ENCODE measurements at places on chromosomes 7 and 10.
A peak's percentile ranks its signal among the peaks of the same experiment; 100 is the strongest.

DNA sequence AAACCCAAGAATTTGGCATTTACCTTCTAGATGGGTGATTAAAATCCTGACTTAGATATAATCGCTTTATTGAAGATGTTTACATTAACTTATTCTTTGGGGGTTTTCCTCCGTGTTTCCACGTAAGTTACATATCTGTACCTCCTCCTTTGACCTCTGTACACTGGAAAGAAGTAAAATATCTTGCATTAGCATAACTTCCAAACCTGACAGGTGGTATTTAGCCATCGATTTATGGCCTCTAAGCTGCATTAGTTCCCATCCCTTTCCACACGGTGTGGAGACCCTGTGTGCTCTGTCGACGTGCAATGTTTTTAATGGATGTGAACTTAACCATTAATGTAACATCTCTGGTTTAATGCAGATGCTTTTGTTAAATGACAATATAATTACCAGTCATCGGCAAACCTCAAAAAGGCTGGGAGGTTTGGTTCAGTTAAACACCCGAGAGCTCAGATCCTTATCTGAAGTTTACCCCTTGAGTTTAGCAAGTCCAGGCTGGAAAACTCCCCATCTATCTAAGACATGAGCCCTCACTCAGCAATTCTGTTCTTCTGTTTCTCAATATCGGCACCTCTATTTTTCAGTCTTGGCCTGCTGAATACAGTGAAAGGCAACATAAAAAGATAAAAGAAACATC is 295.2 kb downstream of the GATA3 start:
- H3K27ac ChIP-seq = no peak overlapping the region
- no peak overlapping the region for H3K4me3 ChIP-seq
- no peaks in the 10 kb centered on the region for H3K36me3 ChIP-seq
- no peak for DNase-seq
- H3K27me3 ChIP-seq = no peaks in the 10 kb centered on the region

- H3K36me3 ChIP-seq = peaks cover 50% of the 10 kb centered on the region
- no peak overlapping the region for H3K4me3 ChIP-seq
- H3K27ac ChIP-seq = no peak overlapping the region
- no peak for DNase-seq
- H3K27me3 ChIP-seq = no peaks in the 10 kb centered on the region
Observed at GRCh38 chr7:138587485-138587884, 113.7 kb downstream of the SVOPL start.

DNA sequence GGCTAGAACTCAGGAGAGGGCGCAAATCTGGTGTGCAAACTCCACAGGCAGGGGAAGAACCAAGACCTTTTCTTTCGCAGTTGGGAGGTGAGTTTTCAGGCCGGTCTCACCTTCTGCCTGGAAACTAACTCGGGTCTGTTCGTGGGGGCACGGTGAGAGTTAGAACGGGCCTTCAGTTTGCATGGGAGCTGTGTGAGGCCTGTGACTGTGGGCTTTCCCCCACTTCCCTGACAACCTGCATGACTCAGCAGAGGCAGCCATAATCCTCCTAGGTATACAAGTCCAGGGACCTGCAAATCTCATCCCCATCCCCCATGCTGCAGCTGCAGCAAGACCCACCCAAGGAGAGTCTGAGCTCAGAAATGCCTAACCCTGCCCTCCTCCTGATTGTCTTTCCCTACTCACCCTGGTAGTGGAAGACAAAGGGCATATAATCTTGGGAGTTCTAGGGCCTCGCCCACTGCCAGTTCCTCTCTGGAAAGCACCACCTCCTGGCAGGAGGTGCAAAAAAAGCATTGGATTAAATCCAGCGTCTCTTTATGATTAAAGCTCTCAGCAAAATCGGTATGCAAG is 194.9 kb upstream of the ETV1 start:
- no peaks in the 10 kb centered on the region for H3K4me1 ChIP-seq
- H3K27me3 ChIP-seq = no peaks in the 10 kb centered on the region
- no peak overlapping the region for H3K4me3 ChIP-seq
- H3K36me3 ChIP-seq = no peaks in the 10 kb centered on the region
- DNase-seq = no peak

DNA sequence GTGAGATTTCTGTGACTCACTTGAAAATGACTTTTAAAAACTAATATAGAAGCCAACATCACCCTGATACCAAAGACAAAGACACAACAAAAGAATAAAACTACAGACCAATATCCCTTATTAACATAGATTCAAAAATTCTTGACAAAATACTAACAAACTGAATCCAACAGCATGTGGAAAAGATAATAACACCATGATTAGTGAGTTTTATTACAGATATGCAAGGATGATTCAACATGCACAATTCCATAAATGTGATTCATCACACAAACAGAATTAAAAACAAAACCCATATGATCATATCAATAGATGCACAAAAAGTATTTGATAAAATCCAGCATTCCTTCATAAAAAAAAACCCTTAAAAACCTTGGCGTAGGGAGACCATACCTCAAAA is 6.5 kb downstream of the MGAM start:
- DNase-seq = no peak
- no peak overlapping the region for H3K27ac ChIP-seq
- H3K4me3 ChIP-seq = no peak overlapping the region
- H3K4me1 ChIP-seq = no peaks in the 10 kb centered on the region

GRCh38 chr10:102801978-102802377 is 35.2 kb downstream of the CYP17A1 start:
- no peak for DNase-seq
- no peak overlapping the region for H3K27ac ChIP-seq
- H3K4me3 ChIP-seq = peak overlapping the region; percentile 8
- no peaks in the 10 kb centered on the region for H3K27me3 ChIP-seq

DNA sequence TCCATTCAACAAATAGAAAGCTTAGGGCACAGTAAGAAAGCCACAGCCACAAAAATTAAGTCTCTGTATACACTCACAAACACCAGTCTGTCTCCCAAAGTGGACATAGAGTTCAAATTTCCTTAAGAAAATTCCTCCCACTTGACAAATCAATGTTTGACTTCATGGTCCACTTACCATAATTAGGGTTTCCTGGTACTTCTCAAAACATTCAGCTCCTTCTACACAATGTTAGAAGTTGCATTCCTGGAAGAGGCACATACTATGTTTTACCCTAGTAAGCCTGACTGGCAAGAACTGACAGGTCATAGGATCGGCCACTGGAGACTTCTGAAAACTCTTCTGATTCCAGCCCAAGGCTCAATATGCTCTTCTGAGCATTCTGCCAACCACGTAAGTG is 70.5 kb downstream of the CPXM2 start:
- H3K4me3 ChIP-seq = no peak overlapping the region
- no peaks in the 10 kb centered on the region for H3K36me3 ChIP-seq
- no peaks in the 10 kb centered on the region for H3K27me3 ChIP-seq

DNA sequence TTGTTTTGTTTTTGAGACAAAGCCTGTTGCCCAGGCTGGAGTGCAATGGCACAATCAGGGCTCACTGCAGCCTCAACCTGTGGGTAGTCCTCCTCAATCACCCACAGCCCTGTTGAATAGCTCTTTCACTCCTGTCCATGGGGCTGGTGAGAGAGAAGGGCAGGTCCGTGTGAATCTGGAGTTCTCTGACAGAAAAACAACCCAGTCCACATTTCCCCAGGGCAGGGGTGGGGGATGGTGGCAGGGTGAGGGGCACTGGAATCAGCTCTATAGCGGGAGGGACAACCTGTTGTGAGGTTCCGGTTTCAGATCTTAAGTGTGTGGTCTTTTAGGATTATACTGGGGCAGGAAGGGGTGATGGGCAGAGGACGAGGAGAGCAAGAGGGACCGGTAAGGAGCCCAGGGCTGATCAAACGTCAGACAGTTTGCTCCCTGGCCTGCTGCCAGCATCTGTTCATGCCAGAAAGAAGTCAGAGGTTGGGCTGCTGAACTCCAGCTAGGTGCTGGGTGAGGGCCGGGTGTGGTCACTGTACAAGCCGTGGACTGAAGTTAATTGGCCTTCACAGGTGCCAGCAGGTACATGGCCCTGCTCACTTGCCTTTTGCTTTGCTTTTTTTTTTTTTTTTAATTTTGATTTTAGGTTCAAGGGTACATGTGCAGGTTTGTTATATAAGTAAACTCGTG is 33.2 kb upstream of the MKRN1 start:
- no peaks in the 10 kb centered on the region for H3K27me3 ChIP-seq
- no peaks in the 10 kb centered on the region for H3K4me1 ChIP-seq
- no peak for DNase-seq
- H3K27ac ChIP-seq = no peak overlapping the region
- H3K36me3 ChIP-seq = no peaks in the 10 kb centered on the region
- H3K4me3 ChIP-seq = no peak overlapping the region

DNA sequence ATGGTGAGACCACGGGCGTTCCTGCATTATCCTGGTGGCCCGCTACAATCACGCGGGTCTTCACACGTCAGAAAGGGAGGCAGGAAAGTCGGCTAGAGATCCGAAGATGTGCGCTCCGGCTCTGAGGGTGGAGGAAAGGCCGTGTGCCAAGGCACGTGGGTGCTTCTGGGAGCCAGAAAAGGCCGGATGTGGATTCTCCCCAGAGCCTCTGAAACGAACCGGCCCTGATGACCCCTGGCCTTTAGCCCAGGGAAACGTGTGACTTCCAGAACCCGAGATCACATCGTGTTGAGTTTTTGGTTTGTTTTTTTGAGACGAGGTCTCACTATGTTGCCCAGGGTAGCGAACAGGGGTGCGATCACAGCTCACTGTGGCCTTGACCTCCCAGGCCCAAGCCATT is 244.2 kb downstream of the ELFN1 start:
- no peaks in the 10 kb centered on the region for H3K27me3 ChIP-seq
- no peak for DNase-seq
- no peak overlapping the region for H3K27ac ChIP-seq
- no peaks in the 10 kb centered on the region for H3K4me1 ChIP-seq

DNA sequence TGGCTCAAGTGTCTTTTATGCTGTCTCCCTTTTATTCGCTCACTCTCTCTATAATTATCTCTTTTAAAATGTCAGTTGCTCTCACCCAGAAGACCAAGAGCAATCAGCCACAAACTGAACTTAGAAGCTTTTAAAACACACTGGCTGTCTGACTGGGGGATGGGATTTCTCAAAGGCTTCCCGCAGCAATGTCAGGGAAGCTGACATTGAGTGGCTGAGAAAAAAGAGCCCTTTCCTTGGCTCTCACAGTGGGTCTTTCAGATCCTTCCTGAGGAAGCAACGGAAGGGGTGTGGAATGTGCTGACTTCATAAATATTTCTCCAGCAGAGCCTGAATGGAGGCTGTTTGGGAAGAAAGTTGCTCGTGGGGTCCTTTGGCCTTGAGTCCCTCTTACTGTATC is 445.7 kb upstream of the C7orf33 start:
- no peak for DNase-seq
- H3K27ac ChIP-seq = no peak overlapping the region
- H3K4me1 ChIP-seq = no peaks in the 10 kb centered on the region
- H3K4me3 ChIP-seq = no peak overlapping the region
- no peaks in the 10 kb centered on the region for H3K36me3 ChIP-seq
- H3K27me3 ChIP-seq = no peaks in the 10 kb centered on the region

DNA sequence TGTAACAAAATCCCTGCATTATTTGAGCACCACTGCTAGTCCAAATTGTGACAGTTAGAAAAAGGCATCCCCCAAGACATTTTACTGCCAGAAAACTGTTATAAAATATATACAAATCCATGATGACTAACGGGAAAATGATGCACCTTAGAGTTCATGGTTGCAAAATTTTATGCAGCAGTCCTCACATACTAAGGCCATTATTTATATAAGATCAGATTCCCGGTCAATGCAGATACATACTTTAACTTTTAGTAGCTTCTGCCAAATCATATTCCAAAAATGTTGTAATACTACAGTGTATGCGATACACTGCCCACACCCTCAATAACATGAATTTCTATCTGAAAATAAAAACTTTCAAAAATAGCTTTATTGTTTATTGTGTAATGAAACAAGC is 239.9 kb upstream of the ZNF32 start:
- H3K4me1 ChIP-seq = no peaks in the 10 kb centered on the region
- H3K4me3 ChIP-seq = no peak overlapping the region
- DNase-seq = no peak
- H3K27ac ChIP-seq = no peak overlapping the region
- H3K36me3 ChIP-seq = no peaks in the 10 kb centered on the region
- H3K27me3 ChIP-seq = no peaks in the 10 kb centered on the region

DNA sequence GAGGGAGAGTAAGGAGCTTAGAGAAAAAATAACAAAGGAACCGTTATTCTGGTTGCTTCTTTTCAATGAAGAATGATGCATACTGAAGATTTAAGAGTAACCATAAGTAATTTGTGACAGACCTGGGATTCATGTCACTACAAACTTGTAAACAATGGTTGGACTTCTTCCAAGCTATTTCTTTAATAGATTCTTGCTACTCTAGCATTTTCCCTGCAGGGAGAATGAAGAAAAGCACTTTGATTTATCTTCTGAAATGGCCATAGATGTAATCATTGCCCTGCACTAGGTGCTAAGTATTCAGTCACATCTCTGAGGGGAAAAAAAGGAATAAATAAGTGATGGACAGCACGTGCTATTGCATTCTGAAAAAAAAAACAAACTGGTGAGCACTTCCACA is 606.6 kb upstream of the LRRN3 start:
- H3K36me3 ChIP-seq = no peaks in the 10 kb centered on the region
- no peak for DNase-seq
- H3K4me3 ChIP-seq = no peak overlapping the region
- H3K27me3 ChIP-seq = no peaks in the 10 kb centered on the region

GRCh38 chr7:28856656-28857055 is 101.5 kb downstream of the TRIL start:
- H3K36me3 ChIP-seq = no peaks in the 10 kb centered on the region
- no peaks in the 10 kb centered on the region for H3K4me1 ChIP-seq
- H3K4me3 ChIP-seq = no peak overlapping the region
- no peak overlapping the region for H3K27ac ChIP-seq
- DNase-seq = no peak

GRCh38 chr7:106865130-106866041 is at the start of gene PIK3CG:
TSS of gene PIK3CG (plus strand) at chr7:106865282. CDS start at chr7:106867562, 2,280 bp downstream.
- no peak within 1 kb of the TSS for H3K27ac ChIP-seq
- H3K4me1 ChIP-seq = no peaks in the 10 kb centered on the region
- H3K4me3 ChIP-seq = no peak within 1 kb of the TSS
- DNase-seq = no peak

DNA sequence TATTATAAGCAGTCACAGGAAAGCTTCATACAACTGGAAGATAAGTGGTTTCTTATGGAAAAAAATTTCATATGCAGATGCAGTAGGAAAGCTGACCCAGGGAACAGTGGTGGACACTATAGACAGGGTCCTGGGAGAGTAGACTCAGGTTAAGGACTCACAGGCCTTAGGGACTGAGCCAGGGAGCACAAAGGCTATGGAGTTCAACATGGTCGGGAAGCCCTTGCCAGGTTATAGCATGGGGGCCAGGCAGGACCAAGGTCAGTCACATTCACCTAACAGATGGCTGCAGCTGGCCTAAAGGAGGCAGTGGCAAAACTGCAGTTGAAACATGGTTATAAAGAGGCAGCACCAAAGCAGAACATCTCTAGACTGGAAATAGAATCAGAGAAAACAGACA is 54.9 kb upstream of the UNC5B start:
- no peak overlapping the region for H3K4me3 ChIP-seq
- no peak for DNase-seq
- no peaks in the 10 kb centered on the region for H3K27me3 ChIP-seq

GRCh38 chr7:82906502-82906901 is 256.2 kb downstream of the PCLO start:
- no peak for DNase-seq
- no peak overlapping the region for H3K27ac ChIP-seq
- no peaks in the 10 kb centered on the region for H3K4me1 ChIP-seq
- H3K4me3 ChIP-seq = no peak overlapping the region
- H3K36me3 ChIP-seq = no peaks in the 10 kb centered on the region

GRCh38 chr10:77553966-77554365 is 83.6 kb downstream of the KCNMA1 start:
- H3K4me3 ChIP-seq = no peak overlapping the region
- H3K36me3 ChIP-seq = no peaks in the 10 kb centered on the region
- DNase-seq = no peak
- H3K4me1 ChIP-seq = no peaks in the 10 kb centered on the region
- no peak overlapping the region for H3K27ac ChIP-seq
